ENCODE measurements at places on chromosomes 12 and 14.
A peak's percentile ranks its signal among the peaks of the same experiment; 100 is the strongest.

- no peak for DNase-seq
Observed at GRCh38 chr12:105841840-105842239, 296.9 kb downstream of the NUAK1 start.

DNA sequence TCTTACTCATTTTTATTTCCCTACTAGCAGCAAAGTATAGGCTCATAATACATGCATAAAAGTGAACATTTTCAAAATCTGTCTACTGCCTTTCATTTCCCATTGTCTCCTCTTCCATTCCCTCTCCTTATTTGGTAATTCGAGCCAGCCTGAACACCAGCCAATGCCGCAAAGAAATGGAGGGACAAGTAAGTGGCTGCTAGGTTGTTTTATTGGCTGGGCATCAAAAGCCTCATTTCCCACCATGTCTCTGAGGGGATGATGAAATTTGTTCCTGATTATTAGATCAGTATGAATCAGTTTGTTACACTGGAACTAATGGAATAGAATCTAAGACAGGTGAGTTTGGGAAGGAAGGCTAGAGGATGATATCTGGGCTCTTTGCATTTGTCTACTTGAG, 143.5 kb downstream of the KCNA5 start:
- no peak for DNase-seq

- DNase-seq, result no peak
Observed at GRCh38 chr14:53161758-53162435, 8.8 kb upstream of the DDHD1 start.

- no peak for DNase-seq
Observed at GRCh38 chr14:97924922-97925613, 1127.9 kb downstream of the VRK1 start.

- peak; percentile 67 for DNase-seq
Observed at GRCh38 chr12:77189458-77189857, 124.1 kb upstream of the E2F7 start.

GRCh38 chr14:91399868-91400640, 17.6 kb downstream of the CCDC88C start:
- no peak for DNase-seq

GRCh38 chr12:95731519-95731958, 59.0 kb downstream of the NTN4 start:
- DNase-seq, result no peak

DNA sequence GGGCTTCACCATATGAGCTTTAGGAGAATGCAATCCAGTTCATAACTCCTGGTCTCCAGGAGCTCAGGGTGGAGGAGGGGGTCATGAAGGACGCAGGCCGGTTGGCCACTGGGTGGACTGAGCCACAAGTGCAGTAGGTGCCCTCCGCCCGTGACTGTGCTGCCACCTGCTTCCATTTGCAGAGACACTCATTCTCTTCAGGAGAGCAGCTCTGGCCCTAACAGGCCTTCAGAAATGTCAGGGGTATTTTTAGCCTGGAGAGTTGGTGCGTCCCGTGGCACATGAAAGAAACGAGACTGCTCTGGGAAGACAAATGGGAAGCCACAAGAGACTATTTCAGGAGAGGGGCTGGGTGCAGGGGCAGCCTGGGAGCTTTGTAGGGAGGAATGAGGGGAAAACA, 74.6 kb upstream of the MYL2 start:
- no peak for DNase-seq

GRCh38 chr12:69481133-69481532, 10.9 kb downstream of the FRS2 start:
- DNase-seq, result no peak

GRCh38 chr14:54803926-54804537, 98.6 kb downstream of the GCH1 start:
- no peak for DNase-seq

DNA sequence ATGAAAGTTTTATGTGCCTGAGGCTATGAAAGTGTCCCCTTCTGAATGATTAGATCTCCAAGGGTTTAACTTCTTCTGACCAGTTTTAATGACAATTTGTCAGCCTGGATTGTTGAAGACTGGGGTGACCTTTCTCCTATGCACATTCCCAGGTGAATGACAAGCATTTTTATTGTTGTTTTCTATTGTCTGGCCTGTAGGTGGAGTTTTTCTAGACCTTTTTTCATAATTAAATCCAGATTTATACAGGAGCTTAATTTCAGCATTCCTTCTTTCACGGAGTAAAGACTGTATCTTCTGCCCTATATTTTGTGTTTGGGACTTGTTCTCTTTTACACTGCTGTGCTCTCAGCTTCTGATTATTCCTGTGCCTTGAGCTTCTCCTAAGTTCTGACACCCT, 125.0 kb upstream of the FAR2 start:
- peak; percentile 16 for DNase-seq

GRCh38 chr12:37546901-37547475, 769.6 kb upstream of the ALG10B start:
- DNase-seq, result no peak

- DNase-seq, result no peak
Observed at GRCh38 chr14:69246331-69246730, 13.6 kb upstream of the GALNT16 start.

GRCh38 chr14:35573911-35574310, 39.9 kb downstream of the INSM2 start:
- no peak for DNase-seq

DNA sequence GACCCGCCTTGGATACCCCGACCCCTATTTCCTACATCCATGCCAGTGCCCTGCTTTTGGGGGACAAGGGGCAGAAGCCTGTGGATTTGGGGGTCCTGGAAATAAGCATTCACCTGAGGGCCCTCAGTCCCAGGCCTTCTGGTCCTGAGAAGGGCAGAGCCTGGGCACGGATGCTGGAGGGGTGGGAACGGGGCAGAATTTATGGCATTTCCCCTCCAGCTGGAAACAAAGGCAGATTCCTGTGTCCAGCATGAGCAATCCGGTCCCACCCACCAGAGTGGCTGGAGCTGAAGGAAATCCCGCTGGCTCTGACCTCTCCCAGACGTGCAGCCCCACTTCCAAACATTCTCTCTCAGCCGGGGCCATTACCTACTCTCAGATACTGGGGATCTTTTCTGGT, 9.3 kb downstream of the ANKRD33 start:
- DNase-seq, result no peak

GRCh38 chr12:56759263-56759908, 3.7 kb upstream of the HSD17B6 start:
- no peak for DNase-seq

GRCh38 chr12:101782273-101782731, 43.0 kb upstream of the SYCP3 start:
- DNase-seq, result peak; percentile 18

DNA sequence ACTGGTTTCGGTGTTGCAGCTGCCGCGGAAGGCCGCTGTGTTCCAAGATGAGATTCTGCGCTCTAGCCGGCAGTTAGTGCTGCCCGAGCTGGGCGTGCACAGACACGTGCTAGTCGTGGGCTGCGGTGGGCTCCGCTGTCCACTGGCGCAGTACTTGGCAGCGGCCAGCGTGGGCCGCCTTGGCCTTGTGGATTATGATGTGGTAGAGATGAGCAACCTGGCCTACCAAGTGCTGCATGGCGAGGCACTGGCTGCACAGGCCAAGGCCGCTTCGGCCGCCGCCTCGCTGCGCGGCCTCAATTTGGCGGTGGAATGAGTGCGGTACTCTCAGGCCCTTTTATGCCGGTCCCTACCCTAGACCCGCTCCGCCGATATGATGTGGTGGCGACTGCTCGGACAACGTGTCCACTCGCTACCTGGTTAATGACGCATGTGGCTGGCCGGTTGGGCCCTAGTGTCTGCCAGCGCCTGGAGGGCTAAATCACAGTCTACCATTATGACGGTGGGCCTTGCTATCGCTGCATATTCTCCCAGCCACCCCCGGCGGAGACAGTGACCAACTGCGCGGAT, 102.2 kb downstream of the SNAPC1 start:
- DNase-seq, result no peak

- DNase-seq, result peak; percentile 24
Observed at GRCh38 chr14:33781236-33781635, 169.6 kb downstream of the EGLN3 start.

- DNase-seq, result no peak
Observed at GRCh38 chr14:23147676-23148075, 28.6 kb upstream of the CEBPE start.

GRCh38 chr12:31368666-31369361, 42.9 kb upstream of the SINHCAF start:
- DNase-seq, result no peak

GRCh38 chr12:108399514-108399913, 60.4 kb upstream of the CMKLR1 start:
- DNase-seq, result no peak

- DNase-seq, result peak; percentile 87
Observed at GRCh38 chr14:50001151-50001998, 108.5 kb downstream of the ARF6 start.

DNA sequence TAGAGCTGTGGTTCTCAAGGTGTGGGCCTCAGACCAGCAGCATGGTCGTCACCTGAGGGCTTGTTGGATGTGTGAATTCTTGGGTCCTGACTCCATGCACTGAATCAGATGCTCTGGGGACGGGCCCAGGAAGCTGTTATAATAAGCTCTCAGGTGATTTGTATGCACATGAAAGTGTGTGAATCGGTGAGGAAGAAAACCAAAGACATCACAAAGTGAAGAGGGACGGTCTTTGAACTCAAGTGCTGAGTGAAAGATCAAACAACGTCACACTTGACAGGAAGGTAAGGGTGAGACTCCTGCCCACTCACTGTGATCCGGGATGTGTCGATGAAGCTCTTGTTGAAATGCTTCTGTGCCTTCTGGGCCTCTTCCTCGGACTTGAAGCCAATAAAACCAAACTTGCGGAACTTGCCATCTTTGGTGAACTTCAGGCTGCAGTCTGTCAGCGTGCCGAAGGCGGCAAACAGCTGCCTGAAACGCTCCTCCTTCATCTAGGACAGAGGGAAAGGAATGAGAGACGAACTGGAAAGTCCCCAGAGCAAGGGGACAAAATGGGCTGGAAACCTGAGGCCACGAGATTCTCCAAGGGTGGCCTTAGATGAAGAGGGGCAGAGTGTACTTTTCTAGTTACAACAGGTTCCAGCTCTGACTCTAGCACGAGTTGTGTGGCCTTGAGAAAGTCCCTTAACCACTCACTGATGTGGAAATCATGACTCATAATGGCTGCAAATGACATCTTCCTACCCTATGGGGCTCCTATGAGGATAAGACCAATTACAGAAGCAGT, 4.0 kb downstream of the RBM19 start:
- DNase-seq, result peak; percentile 28

All from AG08395 (cell line).